ENCODE measurements at places on chromosomes 16 and 17.
A peak's percentile ranks its signal among the peaks of the same experiment; 100 is the strongest.

GRCh38 chr17:17456251-17456650 lies 20.5 kb upstream of the MED9 start:
- DNase-seq: no peak

DNA sequence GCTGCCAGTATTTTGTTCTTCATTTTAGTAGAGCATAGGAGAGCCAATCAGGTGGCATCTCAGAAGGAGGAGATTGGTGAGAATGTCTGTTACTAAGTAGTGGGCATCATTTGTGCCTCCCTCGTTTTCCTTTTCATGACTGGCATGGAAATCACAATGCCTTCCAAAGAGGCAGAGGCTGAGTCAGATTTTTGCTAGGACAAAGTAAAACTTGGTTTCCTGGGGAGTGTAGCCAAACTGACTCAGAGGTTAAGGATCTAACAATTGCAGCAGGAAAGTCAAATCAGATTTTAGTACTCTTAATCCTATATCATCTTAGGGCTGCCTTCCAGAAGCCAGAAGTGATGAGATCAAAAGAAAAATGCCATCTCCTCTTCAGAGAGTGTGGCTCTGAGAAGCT lies 138.7 kb downstream of the ANKFN1 start:
- DNase-seq: peak; percentile 9

DNA sequence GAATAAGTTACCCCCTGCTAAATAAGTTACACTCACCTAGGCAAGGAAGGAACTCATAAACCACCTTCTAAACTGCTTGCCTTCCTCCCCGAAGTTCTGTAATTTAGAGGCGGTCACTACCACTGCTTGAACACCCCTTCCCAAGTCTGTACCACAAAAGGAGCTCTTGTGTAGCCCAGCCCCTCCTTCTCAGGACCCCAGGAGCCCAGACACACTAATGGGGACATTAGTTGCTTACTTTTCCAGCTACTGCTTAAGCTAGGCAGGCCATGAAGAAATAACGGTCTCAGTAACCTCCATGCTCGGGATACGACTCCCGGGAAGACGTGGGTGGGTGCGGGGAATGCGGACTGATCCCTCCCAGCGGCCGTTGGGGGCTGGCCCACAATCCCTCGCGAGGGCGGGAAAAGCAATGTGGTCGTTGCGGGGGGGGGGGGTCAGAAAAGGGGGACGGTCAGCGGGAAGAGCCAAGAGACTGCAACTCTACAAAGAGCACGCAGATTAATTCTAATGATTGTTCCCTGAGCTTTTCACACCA lies at the start of gene TEX14:
TEX14 (minus strand) TSS at position 345 of the 538 bp plus-strand sequence. CDS start 40,044 bp downstream, outside the sequence.
- DNase-seq: no peak

DNA sequence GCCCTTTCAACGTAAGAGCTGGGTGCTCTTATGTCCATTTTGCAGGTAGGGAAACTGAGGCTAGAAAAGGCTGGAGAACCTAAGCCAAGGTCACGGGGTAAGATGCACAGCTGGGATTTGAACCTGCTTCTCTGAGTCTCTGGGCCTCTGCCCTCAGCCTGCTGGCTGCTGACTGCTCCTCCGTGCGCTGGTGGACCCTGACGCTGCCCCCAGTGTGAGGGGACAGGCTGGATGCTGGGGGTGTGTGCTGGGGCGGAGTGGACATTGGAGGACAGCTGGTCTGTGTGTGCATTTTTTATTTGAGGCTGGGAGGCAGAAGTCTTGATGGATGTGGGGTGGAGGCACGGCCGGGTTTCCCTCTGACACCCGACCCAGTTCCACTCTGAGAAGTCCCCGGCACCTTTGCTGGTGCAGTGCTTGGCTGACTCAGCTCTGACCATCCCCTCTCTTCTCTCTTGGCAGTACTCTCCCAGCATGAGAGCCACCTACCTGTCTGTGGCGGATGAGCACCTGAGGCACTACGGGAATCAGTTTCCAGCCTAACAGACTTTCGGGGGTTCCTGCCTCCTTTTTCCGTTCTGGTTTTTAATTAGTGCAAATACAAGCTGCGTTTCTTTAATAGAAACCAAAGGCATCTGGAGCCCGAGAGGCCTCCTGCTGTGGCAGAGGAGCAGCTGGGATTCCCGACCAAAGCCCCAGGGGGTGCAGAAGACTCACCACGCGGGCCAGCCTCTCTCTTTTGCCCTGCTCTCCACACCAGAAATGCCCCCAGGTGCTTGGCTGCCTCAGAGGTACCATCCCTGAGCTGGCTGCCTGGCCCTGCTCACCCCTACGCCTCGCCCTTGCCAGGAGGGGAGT lies 14.1 kb upstream of the DNAI2 start:
- DNase-seq: no peak

DNA sequence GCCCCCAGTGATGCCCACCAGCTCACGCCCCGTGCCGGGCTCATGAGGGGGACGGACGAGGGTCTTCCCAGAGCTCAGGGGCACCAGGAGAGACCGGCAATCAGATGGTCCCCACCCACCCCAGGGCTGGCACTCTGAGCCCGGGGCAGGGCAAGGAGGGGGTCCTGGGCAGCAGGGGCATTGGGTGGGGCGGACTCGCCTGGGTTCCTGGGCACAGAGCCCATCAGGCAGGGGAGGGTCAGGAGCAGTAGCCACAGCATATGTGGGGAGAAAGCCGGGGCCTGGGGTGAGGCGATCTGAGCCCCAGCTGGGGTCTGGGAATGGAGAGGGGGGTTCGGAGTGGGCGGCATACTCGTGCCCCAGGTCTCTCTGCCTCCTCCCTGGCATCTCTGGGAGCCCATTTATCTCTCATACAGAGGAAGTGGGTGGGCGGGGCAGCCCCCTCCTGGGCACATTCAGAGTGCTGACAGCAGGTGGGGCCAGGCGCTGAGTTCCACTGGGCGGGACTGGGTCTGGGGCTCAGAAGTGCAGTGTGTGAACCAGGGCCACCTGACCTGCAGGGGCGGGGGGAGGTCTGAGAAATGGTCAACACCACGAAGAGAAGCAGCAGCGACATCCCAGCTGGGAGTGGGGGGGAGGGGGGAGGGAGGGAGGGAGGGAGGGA lies 20.5 kb upstream of the UBE2I start:
- DNase-seq: no peak

DNA sequence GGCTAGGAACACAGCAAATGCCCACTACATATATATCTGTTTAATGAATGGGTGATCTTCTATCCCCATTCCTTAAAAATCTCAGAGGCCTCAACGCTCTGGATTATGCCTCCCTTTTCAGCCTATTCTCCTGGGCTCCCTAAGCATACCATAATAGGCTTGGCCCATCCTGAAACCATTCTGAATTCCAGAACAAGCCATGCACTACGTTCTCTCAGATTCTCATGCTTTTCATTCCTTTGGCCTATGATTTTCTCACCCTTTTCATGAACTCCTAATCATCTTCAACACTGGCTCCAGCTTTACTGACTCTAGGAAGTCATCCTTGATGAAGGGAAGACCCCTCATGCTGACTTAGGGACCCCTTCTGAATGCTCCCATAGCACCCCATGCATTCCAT lies 71.1 kb downstream of the RPGRIP1L start:
- no peak for DNase-seq

- peak; percentile 68 for DNase-seq
Measured at GRCh38 chr17:40068917-40069750, 6.4 kb downstream of the THRA start.

DNA sequence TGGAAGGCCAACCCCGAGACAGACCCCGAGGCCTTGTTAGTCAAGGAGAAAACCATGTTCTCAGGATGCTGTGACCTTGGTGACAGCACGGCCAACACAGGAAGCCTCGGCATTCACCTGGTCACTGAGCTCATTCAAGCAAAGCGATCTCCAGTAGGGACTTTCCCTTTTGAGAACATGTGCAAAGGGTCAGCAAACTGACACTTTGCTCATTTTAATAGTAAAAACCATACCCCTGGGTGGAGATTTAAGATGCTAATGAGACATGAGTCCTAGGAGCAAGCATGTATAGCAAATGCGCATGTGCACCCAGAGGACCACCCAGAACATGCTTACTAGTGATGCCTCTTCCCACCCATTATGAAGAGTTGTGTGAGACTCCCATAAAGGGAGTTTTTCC lies 5.7 kb upstream of the SULT1A2 start:
- no peak for DNase-seq

DNA sequence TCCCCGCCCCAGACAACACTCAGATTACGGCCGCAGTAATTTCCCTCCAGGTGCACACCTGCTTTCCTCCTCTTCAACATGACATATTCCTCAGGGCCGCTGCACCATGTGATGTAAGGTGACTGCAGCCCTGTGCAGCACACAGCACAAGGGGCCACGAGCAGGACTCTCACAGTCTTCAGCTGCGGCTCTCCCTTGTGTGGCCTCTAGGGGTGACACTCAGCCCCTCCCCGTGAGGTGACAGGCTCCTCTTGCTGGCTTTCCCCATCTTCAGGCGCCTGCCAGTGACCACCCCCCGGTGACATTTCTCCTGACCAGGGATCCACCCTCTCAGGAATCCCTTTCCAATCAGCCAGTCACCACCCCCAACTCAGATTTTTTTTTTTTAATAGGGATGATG lies 31.3 kb upstream of the ABCC3 start:
- DNase-seq: no peak

- DNase-seq: no peak
Measured at GRCh38 chr16:50802000-50802399, 60.1 kb downstream of the CYLD start.

GRCh38 chr16:77584205-77584859 lies 138.0 kb upstream of the NUDT7 start:
- DNase-seq: peak; percentile 81

DNA sequence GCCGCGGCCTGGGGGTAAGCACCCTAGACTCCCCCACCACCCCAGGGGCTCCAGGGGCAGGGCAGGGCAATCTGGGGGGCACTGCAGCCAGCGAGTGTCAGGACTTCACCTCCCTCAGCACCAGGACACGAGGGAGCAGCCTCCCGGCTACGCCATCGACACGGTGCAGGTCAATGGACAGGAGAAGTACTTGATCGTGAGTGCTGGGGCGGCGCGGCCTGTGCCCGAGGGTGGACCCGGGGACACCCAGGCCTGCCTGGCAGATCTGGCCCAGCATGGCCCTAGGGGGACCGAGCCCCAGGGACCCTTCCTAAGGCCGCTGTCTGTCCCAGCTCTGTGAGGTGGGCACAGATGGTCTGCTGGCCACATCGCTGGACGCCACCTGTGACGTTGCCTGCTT lies 3.1 kb upstream of the RHBDL1 start:
- no peak for DNase-seq

Data from ACHN (cell line).